Body of pancreas (tissue), 4 donors: ENCODE measurements at places on chromosomes 11 and 22. TPM values are rescaled to one million over a fixed set of nuclear protein-coding genes. Genes with fewer than 3 reads are reported as not detected.

Gene ABTB2
- total RNA-seq, result 4.3 TPM

Gene BCO2
- total RNA-seq, result 4.2 TPM

GRCh38 chr11:1361882-1362281 lies 27.9 kb upstream of the BRSK2 start:
- DNase-seq, result no peak
- no peak overlapping the region for H3K27ac ChIP-seq
- no peaks in the 10 kb centered on the region for H3K27me3 ChIP-seq
- H3K4me3 ChIP-seq, result no peak overlapping the region
- no peaks in the 10 kb centered on the region for H3K4me1 ChIP-seq

- H3K4me1 ChIP-seq, result peaks cover 15% of the 10 kb centered on the region
- no peak overlapping the region for H3K27ac ChIP-seq
- no peaks in the 10 kb centered on the region for H3K36me3 ChIP-seq
Measured at GRCh38 chr11:112519751-112520150, 259.1 kb upstream of the PLET1 start.

GRCh38 chr11:69221086-69221485 lies 65.4 kb downstream of the SMIM38 start:
- H3K27ac ChIP-seq, result no peak overlapping the region
- no peak overlapping the region for H3K4me3 ChIP-seq
- DNase-seq, result no peak
- peaks cover 9% of the 10 kb centered on the region for H3K4me1 ChIP-seq
- no peaks in the 10 kb centered on the region for H3K36me3 ChIP-seq

GRCh38 chr22:41532908-41533825 lies 11.1 kb downstream of the POLR3H start:
- peaks cover 15% of the 10 kb centered on the region for H3K36me3 ChIP-seq
- H3K4me1 ChIP-seq, result no peaks in the 10 kb centered on the region
- H3K4me3 ChIP-seq, result no peak overlapping the region

DNA sequence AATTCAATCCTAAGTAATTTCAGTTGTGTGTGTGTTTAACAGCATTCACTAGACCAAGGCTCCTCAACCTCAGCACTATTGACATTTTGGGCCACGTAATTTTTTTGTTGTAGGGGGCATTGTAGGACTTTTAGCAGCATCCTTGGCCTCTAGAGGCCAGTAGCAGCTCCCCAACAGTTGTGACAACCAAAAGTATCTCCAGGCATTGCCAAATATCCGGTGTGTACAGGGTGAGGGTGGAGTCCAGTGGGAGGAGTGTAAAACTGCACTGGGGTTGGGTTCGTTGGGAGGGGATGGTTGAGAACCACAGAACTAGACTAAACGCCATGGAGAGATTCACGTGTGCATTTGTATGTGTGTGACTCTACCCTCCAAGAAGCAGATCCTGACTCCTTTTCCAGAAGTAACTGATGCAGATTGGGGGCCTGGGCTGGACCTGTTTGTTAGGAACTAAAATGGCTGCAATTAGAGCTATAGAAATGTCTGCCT lies 5.9 kb upstream of the PHF21A start:
- H3K36me3 ChIP-seq, result no peaks in the 10 kb centered on the region
- no peak for DNase-seq
- peaks cover 4% of the 10 kb centered on the region for H3K4me1 ChIP-seq

DNA sequence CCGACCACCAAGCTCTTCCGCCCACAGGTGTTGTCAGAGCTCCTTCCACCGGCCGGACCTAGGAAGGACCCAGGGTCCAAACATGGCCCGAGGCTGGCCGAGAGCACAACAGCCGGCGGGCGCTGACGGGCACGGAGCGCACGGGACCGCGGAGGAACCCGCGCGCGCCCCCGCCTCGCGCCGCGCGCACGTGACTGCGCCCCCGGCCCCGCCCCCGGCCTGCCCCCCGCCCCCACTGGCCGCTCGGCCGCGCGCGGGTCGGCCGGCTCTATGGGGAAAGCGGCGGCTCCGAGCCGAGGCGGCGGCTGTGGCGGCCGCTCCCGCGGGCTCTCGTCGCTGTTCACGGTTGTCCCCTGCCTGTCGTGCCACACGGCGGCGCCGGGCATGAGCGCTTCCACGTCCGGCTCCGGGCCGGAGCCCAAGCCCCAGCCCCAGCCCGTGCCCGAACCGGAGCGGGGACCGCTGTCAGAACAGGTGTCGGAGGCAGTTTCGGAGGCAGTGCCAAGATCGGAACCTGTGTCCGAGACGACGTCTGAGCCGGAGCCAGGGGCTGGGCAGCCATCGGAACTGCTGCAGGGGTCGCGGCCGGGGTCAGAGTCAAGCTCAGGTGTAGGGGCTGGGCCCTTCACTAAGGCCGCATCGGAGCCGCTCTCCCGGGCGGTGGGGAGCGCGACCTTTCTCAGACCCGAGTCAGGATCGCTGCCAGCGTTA lies at the start of gene OSBP2:
Gene OSBP2 (plus strand): TSS at position 235 of the 711 bp plus-strand sequence. CDS start 36 bp downstream, at position 271.
- peak within 1 kb of the TSS; percentile 88 for H3K27ac ChIP-seq
- no peaks in the 10 kb centered on the region for H3K36me3 ChIP-seq
- DNase-seq, result peak; percentile 57
- peaks cover 15% of the 10 kb centered on the region for H3K4me1 ChIP-seq
- peak within 1 kb of the TSS; percentile 62 for H3K4me3 ChIP-seq

- H3K4me1 ChIP-seq, result peaks cover 20% of the 10 kb centered on the region
- H3K4me3 ChIP-seq, result no peak overlapping the region
- H3K36me3 ChIP-seq, result no peaks in the 10 kb centered on the region
- peak; percentile 3 for DNase-seq
Measured at GRCh38 chr11:2315395-2316168, 13.8 kb downstream of the TSPAN32 start.

DNA sequence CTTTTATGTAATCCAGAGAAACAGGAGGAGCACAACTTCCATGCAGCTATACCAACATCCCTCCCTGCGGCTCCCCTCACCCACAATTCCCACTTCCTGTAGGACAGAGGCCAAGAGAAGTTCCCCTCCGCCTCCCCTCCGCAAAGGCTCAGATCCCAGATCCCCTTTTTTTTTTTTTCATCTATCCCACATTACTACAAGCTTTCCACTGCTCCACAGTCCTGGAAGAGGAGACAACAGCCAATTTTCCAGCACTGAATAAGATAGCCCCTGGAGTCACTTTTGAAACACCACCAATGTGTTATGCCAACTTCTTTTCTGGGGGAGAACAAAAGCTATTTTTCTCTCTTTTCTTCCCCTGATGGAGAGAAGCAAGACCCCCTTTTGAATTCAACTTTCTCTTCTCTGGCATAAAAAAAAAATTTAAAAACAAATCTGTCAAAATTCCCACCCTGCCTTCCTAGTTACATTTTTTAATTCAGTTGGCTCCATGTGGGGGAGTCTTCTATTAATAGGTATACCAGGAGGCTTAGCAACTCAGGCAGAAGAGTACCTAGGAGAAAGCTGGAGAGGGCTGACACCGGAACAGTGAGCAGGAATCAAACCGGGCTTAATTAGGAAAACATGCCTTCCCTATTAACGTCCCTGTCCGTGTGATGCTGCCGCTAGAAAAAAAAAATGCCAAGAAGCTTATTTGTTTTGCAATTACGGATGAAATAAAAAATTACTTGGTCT lies 543.4 kb downstream of the BUD13 start:
- no peaks in the 10 kb centered on the region for H3K27me3 ChIP-seq
- H3K4me1 ChIP-seq, result no peaks in the 10 kb centered on the region
- no peak overlapping the region for H3K27ac ChIP-seq
- no peak for DNase-seq
- H3K4me3 ChIP-seq, result no peak overlapping the region

DNA sequence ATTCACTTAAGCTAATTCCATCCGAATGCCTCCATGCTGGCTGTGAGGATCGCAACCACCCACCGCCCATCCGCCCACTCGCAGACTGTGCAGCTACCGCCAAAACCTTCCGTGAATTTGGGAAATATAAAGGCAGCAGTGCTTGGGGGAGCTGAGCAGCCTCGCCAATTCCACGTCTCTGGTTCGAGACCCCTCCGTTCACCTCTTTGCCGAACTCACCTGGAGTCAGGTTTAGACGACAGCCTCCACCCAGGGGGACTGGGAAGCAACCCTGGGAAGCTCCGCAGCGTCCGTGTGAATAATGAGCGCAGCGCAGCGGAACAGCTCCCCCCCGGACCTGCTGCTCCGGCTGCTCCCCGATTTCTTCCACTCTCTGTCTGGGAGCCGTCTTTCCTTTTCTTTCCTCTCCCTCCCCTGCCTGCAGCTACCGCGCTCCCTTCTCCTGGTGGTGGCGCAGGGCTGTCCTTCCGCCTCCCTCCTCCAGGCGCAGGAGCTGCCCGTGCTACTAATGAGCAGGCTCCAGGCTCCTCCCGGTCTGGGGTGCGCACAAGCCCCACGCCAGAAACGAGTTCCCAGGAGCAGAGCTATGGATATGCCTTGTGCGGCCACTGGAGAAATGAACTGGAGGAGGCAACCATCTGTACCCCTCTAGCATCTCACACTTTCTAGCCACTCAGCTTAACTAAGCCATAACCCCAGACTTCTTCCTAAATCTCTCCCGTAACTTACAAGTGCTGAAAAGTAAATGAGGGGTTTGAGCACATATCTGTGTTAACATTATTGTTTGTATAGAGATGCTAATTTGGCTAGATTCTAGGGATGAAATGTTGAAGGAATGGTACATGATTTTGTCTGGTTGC lies 107.3 kb downstream of the XKR3 start:
- no peak overlapping the region for H3K27ac ChIP-seq
- no peaks in the 10 kb centered on the region for H3K36me3 ChIP-seq
- no peak for DNase-seq
- H3K4me3 ChIP-seq, result no peak overlapping the region

DNA sequence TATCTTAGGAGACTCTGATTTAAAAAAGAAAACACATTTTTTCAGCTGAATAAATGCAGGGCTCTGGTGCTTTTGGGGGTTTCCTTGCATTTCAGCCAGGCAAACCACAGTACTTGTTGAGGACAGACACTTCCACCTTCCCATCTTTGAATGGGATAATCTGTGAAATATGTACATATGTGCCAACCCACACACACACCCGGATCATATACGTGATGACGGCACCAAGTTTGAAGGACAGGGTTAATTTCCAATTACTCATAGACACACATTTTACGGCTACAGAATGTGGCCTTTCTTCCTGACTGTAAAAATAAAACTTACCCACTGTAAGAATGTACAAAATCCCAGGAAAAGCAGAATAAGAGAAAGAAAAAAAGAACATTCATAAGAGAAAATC lies 104.4 kb downstream of the MPPED2 start:
- no peak for DNase-seq
- H3K4me3 ChIP-seq, result no peak overlapping the region
- no peaks in the 10 kb centered on the region for H3K4me1 ChIP-seq

DNA sequence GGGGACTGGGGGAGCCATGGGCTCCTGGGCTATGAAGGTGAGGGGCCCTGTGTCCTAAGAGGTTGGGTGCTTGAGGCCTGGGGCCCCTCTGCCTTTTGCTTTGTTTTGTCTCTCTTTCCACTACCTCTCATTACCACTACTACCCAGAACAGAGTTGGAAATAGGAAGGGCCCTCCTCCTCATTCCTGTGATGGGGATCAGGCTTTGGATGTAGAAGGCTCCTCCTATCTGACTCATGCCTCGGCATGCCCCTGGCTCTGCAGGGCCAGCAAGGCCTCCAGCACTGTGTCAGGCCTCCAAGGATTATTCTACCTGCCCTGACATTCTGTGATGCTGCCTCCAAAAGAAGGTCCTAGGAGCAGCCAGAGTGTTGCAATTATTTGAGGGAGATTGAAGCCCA lies 766 bp downstream of the IZUMO1R start:
- no peak for DNase-seq
- peaks cover 12% of the 10 kb centered on the region for H3K4me1 ChIP-seq
- no peak overlapping the region for H3K27ac ChIP-seq

DNA sequence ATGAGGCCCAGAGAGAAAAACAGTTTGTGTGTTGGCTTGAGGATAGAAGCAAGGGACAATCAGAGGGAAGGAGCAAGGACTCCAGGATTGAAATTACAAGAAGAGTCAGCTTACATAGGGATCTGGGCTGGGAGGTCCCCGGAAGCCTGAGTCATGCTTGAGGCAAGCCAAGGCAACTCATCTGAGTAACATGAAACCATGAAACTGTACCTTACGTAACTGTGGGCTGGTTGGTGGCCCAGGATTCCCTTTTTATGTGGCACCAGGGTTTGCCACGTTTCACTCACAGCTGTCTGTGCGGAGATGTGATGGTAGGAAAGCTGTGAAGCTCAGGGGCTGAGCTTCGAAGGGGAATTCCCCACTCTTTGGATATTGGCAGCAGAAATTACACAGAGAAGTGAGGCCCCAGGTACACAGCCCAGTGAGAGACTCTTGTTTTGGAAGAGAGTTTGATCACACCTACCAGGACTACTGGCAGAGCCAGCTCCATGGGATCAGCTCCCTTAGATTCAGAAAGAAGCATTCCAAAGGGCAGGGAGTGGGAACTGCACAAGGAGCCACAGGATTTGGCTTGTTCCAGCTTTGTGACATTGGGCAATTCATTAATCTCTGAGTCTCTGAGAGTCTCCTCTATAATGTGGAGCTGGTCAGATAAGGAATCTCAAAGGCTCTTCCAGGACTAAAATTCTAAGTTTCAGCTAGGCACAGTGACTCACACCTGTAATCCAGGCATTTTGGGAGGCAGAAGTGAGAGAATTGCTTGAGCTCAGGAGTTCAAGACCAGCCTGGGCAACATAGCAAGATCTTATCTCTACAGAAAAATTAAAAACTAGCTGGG lies 7.8 kb downstream of the SLC5A1 start:
- no peaks in the 10 kb centered on the region for H3K27me3 ChIP-seq
- no peak overlapping the region for H3K4me3 ChIP-seq
- H3K36me3 ChIP-seq, result no peaks in the 10 kb centered on the region

DNA sequence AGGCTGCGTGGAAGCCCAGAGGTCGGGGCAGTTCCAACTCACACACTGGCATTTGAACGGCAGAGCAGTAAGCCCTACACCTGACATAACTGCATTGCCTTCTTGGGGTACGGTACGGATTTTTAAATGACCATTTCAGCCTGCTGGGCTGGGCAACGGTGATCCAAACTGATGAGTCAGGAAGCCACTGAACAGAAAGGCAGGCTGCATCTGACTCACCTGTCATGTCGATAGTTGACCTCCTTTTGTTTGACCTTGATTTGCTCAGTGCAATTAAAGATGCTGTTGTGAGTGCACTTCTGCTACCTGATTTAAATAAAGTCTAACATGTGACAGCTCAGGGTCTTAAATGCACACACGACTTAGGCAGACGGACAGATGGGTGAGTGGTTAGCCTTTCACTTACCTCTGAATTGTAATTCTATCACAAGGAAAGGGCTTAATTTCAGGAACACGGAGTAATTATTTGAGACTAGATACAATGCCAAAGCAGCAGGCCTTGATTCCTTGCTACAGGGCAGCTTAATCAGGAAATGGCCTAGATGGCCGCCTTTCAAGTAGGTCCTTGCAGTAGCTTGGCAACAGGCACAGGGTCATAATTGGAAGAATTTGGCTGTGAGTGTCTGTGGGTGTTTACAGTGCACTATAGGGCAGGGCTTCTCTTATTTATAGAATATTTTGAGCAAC lies 52.2 kb downstream of the BMAL1 start:
- no peaks in the 10 kb centered on the region for H3K36me3 ChIP-seq
- H3K4me1 ChIP-seq, result peaks cover 37% of the 10 kb centered on the region
- H3K27me3 ChIP-seq, result no peaks in the 10 kb centered on the region
- no peak overlapping the region for H3K27ac ChIP-seq
- peak; percentile 26 for DNase-seq

DNA sequence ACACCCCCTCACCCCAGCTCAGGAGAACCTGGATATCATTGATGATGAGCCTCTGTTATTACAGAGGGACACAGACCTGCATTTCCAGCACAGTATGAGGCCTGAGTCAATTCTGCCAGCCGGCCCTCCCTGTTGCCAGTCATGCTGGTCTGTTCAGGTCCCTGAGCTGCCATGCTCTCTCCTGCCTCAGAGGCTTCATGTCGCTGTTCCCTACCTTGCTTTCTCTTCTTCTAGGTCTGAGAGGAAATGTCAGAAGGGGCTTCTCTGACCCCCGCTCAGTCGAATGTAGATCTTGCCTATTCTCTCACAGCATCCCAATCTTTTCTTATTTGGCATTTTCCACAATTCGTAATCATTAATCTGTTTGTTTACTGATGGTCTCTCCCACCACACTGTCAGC lies 21.8 kb upstream of the ABCC8 start:
- no peaks in the 10 kb centered on the region for H3K36me3 ChIP-seq
- H3K4me1 ChIP-seq, result no peaks in the 10 kb centered on the region
- no peak overlapping the region for H3K4me3 ChIP-seq
